ENCODE measurements at places on chromosomes 6 and 20.

DNA sequence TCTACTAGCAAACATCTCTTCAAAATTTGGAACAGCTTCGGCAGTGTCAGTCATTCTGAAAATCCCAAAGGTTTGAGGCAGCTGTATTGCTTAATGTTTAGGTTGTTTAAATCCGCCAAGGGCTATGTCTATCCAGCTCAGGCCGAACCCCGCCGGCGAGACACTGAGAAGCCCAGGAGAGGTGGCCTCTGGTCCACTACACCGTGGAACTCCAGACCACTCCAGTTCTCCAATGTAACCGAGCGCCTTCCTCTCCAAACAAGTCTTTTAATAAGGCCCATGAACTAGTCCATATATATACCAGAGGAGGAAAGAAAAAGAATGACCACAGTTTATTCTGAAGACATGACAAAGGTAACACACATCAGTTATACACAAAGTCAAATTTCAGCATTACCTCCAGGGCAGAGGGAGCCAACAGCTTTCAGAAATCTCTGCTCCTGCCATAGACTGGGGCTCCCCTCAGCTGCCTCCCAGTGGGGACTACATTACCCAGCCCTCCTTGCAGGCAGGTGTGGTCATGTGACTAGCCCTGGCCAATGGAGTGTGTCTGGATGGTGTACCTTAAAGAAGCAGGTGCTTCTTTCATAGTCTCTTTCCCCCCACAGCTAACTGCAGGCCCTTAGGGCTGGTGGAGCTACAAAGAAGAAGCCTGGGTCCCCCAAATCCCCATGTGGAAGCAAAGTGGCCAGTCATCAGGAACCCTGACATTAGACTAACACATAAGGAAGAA, at the start of gene RAMACL:
Gene RAMACL (minus strand): TSS at position 255 of the 733 bp plus-strand sequence. CDS start 201 bp downstream, at position 54.
- DNase-seq, result no peak

GRCh38 chr6:142984386-142984785, 39.4 kb upstream of the HIVEP2 start:
- DNase-seq, result no peak

- no peak for DNase-seq
Observed at GRCh38 chr20:49230021-49230420, 10.8 kb downstream of the DDX27 start.

DNA sequence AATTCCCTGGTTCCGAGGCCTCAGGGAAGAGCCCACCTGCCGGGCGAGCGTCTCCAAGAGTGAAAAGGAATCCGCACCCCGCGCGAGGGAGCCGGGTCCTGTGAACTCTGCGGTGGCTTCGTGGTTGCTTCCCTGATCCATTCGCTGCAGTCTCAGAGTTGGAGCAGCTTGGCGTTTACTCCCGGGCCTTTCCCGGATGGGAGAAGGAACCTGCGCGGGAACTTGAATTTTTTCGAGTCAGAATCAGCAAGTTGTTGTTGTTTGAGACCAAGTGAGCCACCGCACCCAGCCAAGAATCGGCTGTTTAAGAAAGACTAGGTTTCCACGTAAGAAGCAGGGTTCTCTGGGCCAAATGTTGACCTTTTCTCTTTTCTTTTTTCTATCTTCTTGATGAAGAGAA, 12.9 kb downstream of the PRSS16 start:
- no peak for DNase-seq

DNA sequence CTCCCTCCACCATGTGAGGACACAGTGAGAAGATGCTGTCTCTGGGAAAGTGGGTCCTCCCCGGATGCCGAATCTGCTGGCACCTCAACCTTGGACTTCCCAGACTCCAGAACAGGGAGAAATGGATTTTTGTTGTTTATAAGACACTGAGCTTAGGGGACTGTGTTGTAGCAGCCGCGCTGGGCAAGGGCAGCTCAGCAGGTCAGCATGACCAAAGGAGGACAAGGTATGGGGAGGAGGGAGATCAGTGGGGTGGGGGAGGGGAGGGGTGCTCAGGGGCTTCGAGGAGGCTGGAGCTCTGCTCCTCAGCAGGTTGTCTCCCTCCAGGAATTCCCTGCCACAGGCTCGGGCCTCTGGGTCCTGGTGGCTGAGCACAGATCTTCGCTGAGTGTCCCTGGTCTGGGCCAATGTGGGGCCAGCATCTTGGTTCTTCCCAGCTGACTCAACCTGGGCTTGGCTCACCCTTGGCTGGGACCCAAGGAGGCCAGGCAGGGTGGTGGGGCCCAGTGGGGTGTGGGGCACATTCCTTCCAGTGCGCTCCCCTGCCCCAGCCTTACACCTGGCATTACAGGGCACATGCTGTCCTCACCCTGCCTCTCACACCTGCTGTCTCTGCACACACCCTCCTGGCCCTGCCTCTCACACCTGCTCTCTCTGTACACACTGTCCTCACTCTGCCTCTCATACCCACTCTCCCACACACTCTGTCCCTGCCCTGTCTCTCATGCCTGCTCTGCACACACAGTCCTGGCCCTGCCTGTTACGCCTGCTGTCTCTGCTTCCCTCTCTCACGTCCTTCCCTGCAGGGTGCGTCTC, 107.3 kb downstream of the SYCP2 start:
- no peak for DNase-seq

DNA sequence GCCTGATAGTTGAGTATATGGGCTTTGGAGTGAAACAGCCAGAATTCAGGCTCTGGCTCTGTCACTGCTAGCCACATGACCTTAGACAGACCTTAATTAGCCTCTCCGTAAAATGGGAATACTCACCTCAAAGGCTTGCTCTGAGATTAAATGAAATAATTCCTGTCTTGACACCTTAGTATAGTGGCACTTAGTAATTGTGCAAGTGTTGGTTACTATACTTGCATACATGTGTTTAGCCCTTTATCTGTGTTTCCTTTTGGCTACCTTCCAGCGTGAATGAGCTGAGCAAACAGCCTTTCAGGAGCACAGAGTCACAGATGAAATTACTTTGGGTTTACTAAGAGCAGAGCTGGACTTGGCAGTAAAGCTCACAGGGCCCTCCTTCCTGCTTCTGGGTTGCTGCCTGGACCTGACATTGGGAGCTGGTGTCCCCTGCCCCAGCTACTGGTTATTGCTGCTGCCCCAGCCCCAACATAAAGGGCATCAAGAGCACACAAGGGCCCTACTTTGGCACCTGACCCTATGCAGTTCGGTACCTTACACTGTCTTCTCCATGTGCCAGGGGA, 32.8 kb downstream of the CD164 start:
- DNase-seq, result no peak

DNA sequence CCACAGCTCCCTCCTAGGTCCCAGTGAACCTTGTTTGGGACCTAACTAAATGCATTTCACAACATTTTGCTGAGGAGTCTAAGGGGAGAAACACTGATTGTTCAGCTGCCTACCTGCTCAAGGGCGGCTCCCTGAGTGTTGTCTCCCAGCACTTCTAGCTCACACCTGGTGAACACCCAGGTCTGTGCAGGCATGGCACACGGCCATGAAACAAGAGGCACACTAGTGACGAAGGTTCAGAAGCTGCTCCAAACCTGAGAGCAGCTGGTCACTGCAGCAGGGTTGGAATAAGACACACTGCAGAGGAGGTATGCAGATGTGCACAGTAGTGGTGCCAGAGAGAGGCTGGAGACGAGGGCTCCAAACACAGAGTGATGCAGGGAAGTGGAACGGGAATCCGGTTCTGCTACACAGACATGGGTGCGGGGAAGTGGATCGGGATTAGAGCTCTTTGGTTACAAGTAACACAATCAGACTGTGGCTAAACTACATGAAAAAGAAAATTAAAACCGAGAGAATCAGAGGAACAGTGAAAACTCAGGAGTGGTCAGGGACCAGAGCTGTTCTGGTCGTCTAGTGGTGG, 486.1 kb upstream of the CDH4 start:
- no peak for DNase-seq

- DNase-seq, result no peak
Observed at GRCh38 chr20:37291724-37292126, 2.3 kb downstream of the MANBAL start.

DNA sequence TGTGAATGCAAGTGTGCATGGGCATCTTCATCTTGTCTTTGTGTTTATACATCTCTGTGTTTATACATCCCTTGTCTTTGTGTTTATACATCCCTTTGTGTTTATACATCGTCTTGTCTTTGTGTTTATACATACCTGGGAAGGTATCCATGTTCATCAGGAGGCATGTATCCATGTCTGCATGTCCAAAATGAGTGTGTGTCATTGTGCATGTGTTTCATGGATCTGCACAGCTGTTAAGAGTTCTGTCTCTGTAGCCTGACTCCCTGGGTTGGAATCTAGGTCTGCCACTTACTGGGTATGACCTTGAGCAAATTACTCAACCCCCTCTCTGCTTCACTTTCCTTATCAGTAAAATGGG, 50.1 kb upstream of the SIRPA start:
- no peak for DNase-seq

- DNase-seq, result no peak
Observed at GRCh38 chr20:37365760-37366638, 20.1 kb downstream of the SRC start.

DNA sequence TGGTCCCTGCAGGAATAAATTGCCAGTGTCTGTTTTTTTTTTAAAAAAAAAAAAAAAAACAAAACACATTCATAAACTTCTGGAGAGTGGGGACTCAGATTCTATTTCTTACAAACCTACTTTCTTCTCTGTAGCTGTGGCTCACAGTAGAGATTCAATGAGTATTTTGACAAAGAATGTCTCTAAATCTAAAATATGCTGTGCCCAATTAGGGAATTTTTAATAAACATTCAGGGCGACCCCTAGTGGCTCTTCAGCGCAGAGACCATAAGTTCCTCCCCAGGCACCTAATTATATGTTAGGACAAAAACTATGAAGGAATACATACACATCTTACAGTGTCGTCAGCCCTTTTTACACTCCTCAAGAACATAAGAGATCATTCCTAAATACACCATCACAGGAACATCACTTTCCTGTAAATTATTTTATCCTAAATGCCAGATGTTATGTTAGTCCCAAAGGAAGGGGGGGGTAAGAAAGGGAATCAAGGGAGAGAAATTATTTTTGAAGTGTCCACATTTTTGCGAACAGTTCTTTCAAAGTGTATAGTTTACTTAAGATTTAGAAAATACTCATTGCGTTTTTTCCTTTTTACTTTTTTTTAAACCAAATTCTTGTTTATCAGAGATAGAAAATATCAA, 21.8 kb upstream of the NAA20 start:
- DNase-seq, result no peak

DNA sequence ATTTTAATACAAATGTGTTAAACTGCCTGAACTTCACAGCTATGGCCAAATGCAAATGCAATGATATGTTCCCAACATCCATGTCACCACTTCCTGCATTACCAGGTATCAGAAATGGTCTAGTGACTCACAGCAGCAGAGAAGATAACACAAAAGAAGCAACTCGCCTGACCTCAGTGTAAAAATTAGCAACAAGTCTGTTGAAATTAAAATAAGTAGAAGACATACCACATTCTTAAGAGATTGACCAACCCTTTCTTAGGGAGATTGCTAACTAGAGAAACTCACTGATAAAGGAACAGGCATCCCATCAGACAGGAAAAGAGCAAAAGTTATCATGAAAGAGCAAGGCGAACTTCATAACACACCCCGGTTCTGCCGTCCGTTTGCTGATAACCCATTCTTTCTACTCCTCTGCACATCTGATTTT, 45.1 kb downstream of the RNASET2 start:
- DNase-seq, result no peak

- no peak for DNase-seq
Observed at GRCh38 chr6:11330413-11330760, 97.9 kb upstream of the NEDD9 start.

DNA sequence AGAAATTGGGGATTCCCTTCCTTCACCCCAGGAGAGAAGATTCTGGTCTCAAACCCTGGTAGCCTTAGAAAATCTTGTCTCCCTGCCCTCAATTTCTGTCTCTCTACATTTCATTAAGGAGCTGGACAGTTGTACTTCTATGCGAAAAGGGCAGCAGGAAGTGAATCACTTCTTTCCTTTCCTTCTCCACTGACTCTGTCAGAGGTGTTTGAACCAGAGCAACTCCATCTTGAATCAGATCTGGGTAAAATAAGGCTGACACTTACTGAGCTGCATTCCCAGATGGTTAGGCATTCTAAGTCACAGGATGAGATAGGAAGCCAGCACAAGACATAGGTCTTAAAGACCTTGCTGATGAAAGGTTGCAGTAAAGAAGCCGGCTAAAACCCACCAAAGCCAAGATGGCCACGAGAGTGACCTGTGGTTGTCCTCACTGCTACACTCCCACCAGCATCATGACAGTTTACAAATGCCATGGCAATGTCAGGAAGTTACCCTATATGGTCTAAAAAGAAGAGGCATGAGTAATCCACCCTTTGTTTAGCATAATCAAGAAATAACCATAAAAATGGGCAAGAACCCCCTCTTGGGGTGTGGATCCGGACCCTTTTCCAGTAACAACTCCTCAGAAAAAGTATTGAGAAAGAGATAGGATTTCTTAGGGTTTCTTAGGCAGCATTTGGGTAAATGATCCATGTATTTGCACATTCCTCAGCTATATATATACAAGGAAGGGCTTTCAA, 95.8 kb upstream of the PLCB4 start:
- no peak for DNase-seq

DNA sequence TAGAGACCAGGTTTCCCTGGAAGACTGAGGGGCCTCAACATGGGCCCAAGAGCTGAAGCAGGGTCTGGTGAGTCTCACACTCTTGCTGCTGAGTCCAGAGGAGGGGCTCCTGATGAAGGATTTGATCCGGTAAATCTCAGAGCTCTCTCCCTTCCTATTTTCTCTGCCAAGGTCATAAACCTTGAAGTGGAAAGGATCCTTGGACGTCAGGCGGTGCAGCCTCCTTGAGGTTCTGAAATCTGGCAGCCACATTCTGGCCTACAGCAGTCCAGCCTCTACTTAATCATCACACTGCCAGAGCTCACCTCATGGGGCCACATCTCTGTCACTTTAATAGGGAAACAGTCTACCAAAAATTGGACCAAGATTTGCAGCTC, 24.0 kb downstream of the ACSS1 start:
- DNase-seq, result no peak

- no peak for DNase-seq
Observed at GRCh38 chr6:161830866-161831616, 557.2 kb upstream of the AGPAT4 start.

GRCh38 chr6:25218346-25218745, 60.8 kb upstream of the CARMIL1 start:
- DNase-seq, result no peak

GRCh38 chr6:168179133-168179532, 100.1 kb upstream of the FRMD1 start:
- DNase-seq, result no peak

- DNase-seq, result no peak
Observed at GRCh38 chr6:2460216-2460745, 214.9 kb upstream of the GMDS start.

GRCh38 chr20:1870792-1871550, 24.2 kb upstream of the SIRPA start:
- no peak for DNase-seq

GRCh38 chr6:145929037-145929633, 35.0 kb downstream of the SHPRH start:
- peak; percentile 17 for DNase-seq
